Activated T-cell treated with anti-CD3 and anti-CD28 coated beads for 4 hours (primary cell): ENCODE measurements at places on chromosomes 7 and 10.

DNA sequence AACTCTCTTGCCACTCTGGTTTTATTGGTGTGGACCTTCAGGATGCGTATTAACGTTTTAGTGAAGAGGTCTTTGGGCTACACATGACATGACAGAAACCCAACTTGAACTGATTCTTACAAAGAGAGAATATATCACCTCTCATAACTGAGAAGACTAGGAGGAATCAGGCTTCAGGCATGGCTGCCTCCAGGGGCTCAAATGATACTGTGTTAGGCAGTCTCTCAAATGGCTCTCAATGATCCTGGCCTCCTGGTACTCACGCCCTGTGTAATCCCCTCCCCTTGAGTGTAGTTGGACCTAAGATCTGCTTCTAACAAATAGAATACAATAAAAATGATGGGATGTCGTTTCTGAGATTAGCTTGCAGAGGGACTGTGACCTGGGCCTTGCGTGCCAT lies 58.5 kb upstream of the SYPL1 start:
- DNase-seq = no peak

GRCh38 chr7:157056246-157056645 lies 45.8 kb upstream of the MNX1 start:
- no peak for DNase-seq

GRCh38 chr10:116151076-116151475 lies 121.9 kb downstream of the GFRA1 start:
- no peak for DNase-seq

DNA sequence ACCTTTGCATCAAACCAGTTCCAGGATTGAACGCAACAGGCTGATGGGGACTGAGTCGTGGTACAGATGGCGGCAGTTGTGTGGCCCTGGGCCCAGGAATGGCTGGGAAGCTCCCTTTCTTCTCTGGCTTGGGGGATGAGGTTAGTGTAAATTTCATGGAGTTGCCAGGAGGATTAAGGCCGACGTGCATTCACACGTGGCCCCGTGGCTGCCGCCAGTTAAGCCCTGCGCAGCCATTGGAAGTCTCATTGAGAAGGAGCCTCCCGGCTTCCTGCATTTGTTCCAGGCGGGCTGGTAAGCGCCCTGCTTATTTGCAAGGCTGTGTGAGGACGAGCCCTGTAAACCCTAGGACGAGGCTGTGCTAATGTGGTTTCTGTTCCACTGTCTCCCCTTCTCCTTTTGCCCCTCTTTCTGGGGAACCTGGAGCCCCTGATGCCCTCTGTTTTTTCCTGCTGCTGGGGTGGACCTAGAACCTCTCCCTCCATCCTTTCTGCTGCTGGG lies 174.7 kb upstream of the TNRC18 start:
- no peak for DNase-seq

- DNase-seq = no peak
Measured at GRCh38 chr10:86684331-86685097, 16.2 kb downstream of the LDB3 start.

DNA sequence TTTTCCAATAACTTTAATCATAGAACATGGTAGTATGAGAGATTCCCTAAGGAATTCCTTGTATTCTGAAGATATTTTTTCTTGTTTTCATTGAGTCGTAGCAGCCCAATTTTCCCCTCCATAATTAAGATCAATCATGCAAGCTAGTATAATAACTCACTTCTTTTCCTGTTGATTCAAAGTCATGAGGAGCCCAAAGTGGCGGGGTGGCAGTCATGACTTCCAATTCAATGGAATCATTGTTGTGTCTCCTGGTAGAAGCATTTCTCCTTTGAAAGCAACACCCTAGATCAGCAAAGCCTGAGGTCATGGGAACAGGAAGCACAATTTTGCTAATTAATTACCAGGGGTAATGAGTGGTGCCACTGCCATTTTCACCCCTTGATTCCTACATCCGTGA lies 77.6 kb upstream of the MAGI2 start:
- no peak for DNase-seq

GRCh38 chr7:117472335-117472734 lies 7.5 kb upstream of the CFTR start:
- no peak for DNase-seq

- no peak for DNase-seq
Measured at GRCh38 chr10:100325158-100325557, 4.9 kb downstream of the PKD2L1 start.

DNA sequence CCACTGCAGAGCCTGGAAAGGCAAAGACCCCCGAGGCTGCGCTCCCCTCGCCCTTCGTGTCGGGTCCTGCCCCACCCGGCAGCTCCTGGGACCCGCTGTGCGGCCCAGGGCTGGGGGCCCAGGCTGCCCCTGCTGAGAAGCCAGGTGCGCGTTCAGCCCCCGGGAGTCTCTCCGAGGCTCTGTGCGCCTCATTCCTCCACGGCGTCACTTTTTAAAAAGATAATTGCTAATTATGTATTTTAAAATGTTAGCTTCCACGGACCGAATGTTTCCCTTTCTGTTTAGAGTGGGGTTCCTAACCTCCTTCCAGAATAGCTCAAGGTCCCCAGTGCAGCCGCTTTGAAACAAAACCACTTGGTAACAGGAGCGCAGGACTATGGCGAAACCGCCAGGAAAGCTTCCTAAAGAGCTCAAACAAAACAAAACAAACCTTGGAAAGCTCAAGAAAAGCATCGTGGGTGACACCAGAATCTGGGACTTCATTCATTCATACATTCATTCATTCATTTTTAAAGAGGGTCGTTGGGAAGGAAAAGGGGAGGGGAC lies 45.6 kb downstream of the PDIA4 start:
- no peak for DNase-seq

- no peak for DNase-seq
Measured at GRCh38 chr7:70579397-70580097, 552.4 kb upstream of the GALNT17 start.

GRCh38 chr7:115146148-115146547 lies 224.3 kb downstream of the MDFIC start:
- DNase-seq = no peak

- no peak for DNase-seq
Measured at GRCh38 chr10:70575874-70576802, 26.4 kb downstream of the PRF1 start.

- no peak for DNase-seq
Measured at GRCh38 chr10:104096692-104097091, 11.0 kb upstream of the COL17A1 start.

- no peak for DNase-seq
Measured at GRCh38 chr10:585502-585901, 104.0 kb downstream of the DIP2C start.

- no peak for DNase-seq
Measured at GRCh38 chr7:54560723-54561122, 18.5 kb downstream of the VSTM2A start.
